ENCODE measurements at places on chromosomes 6 and 20.
A peak's percentile ranks its signal among the peaks of the same experiment; 100 is the strongest.

DNA sequence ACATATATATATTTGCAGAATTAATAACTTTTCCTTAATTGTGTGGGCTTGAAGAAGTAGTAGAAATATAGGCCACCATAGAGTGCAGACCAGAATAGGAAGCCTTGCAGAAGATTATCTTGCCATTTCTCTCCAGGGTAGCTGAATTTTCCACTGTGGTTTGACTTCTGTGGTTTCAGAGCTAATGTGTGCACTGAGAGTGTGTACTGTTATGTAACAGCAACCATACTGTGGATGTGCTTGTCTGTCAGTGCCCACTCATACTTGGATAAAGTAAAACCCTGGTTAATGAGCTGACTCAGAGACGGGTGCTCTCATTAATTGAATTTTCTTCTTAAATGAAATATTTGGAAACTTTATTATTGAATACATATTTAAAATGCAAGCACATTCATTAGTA lies 57.2 kb downstream of the CEP43 start:
- DNase-seq: no peak

DNA sequence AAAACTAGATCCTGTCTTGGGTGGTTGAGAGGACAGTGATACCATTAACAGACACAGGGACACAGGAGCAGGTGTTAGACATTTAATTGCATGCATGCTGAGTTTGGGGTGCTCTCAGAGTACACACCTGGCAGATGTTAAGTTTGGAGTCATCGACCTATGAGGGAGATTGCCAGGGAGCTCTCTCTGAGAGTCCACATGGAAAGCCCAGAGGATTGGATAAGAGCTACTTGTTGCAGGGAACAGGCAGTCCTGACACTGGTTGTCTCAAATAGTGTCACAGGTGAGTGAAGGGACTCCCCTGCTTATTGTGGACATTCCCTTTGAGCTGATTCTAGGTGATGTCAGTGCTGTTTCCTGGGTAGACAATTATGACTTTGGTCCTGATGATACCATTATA lies 3.1 kb downstream of the ATRN start:
- no peak for DNase-seq

GRCh38 chr6:13038741-13039190 lies 289.6 kb downstream of the TBC1D7 start:
- no peak for DNase-seq

DNA sequence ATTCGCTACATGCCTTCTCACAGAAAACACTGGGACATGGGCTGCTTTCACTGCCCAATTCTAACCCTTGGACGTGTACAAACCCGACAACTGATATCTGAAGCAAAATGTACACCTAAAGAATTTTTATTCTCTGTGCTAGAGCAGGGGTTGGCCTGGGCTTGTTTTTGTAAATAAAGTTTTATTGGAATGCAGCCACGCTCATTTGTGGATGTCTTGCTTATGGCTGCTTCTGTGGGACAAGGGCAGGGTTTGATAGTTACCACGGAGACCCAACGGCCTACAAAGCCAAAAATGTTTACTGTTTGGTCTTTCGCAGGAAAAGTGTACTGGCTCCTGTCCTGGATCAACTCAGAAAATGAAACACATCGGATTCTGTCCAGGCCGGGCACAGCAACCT lies 58.1 kb upstream of the APCDD1L start:
- DNase-seq: no peak

DNA sequence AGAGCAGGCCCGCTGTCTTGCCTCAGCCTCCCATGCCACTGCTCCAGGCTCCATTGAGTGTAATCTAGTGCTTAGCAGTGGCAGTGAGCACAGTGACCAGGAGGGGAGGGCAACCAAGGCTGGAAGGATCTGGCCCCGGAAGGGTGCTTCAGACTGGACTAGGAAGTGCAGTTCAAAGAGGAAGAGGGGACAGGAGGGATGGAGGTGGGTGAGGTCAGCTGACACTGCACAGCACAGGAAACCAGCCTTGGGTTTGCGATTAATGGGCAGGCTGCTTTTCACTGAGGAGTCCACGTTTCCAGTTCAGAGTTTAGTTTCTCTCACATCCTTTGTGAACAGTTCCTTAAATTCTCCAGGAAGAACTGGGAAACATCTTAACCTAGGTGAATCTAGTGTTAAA lies 46.9 kb downstream of the CDS2 start:
- no peak for DNase-seq

GRCh38 chr20:2108987-2109386 lies 7.4 kb downstream of the STK35 start:
- DNase-seq: no peak

DNA sequence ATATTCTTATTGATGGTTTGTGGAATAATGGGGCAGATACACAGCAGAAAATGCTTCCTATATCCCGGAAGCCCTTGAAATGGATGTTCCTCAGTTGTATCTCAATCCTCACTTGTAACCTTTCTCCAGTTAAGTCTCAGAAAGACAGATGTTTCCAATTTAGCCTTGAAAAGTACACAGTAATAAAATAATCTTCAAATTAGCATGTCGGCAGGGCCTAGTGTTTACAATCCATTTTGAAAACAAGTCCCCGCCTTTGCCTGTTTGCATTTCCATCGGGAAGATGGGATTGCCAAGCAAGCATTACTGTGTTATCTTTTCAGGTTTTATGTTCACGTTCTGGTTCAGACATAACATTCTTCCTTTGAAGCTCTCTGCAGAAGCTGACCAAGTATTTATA lies 41.5 kb downstream of the SNRNP48 start:
- no peak for DNase-seq

- DNase-seq: no peak
These were observed 132.3 kb downstream of the UNC5CL start for GRCh38 chr6:40906759-40907158.

DNA sequence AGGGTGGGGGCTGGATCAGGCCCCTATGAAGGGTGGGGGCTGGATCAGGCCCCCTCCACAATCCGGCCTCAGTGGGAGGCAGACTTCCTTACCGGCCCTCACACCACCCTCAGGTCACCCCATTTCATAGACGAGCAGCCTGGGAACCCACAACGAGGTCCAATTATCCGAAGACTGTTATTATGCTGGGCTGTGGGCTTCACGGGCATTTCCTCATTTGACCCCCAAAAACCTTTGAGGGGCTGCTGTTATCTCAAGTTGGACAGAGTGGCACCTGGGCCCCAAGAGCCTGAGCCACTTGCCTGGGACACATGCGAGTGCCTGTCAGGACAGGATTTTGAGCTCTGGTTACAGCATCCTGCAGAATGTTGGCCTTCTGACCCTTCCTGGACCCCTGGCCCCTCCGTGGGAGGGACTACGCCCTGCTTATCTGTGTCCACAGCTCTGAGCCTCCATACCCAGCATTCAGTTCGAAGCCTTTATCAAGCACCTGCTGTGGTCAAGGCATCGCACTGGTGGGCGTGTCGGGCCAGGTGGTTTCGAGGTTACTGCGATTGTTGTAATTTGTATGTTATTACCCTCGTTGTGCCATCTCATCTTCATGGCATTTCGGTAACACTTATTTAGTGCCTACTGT lies 34.5 kb upstream of the PCMTD2 start:
- no peak for DNase-seq

DNA sequence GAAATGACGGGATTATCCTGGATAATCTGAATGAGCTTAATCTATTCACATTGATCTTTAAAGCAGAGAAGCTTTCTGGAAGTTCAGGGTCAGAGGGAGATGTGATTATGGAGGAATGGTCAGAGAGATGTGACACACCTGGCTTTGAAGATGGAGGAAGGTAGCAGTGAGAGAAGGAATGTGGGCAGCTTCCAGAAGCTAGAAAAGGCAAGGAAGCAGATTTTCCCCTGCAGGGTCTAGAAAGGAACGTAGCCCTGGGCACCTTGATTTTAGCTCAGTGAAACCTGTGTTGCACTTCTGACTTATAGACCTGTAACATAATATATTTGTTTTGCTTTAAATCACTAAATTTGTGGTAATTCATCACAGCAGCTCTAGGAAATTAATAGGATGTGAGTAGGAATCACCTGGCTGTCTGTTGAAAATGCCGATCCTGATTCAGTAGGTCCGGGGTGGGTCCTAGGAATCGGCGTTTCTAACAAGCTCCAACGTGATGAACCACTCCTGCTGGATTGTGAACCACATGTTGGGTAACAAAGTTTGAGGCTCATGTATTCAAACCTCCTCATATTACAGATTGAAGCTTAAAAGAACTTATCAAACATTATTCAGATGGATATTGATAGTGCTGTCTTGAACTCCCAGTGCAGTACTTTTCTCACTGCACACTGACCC lies 157.0 kb downstream of the GJA1 start:
- no peak for DNase-seq

DNA sequence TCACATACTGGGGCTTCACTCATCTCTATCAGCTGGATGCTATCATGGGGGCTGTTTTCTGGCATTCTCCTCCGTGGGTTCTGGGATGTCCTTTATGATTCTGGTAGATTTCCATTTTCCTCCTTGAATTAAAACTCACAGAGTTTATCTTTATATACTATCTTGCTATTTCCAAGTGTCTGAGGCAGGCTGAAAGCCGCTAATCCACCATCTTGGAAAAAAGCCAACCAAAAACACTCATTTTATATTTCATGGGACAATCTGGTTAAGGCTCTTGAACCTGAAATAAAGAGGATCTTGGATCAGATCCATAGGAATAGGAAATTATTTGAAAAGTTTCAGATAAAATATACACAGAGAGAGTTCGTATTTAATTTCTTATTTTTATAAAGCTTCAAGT lies 86.0 kb downstream of the AFG1L start:
- no peak for DNase-seq

- no peak for DNase-seq
These were observed 160.9 kb downstream of the DTNBP1 start for GRCh38 chr6:15501826-15502445.

DNA sequence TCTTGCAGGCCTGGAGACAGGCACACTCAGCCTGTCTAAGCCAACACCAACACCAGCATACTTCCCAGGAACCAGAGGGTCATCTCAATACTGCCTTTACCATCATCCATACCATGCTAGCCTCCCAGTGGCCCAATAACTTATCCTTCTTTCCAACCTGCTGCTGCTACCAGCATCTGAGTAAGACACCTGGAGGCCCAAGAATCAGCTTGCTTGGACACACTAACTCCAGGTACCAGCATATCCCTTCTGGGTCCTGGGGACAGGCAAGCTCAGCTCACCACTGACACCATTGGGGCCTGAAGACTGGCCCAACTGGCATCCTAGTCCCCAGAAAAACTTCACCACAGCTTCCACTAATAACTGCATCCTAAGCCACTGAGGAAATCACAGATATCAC lies 205.3 kb downstream of the CD109 start:
- DNase-seq: no peak

- DNase-seq: no peak
These were observed 279.9 kb downstream of the SLC35F1 start for GRCh38 chr6:118186672-118187567.

- no peak for DNase-seq
These were observed 331.8 kb downstream of the CDKAL1 start for GRCh38 chr6:20866036-20866435.

DNA sequence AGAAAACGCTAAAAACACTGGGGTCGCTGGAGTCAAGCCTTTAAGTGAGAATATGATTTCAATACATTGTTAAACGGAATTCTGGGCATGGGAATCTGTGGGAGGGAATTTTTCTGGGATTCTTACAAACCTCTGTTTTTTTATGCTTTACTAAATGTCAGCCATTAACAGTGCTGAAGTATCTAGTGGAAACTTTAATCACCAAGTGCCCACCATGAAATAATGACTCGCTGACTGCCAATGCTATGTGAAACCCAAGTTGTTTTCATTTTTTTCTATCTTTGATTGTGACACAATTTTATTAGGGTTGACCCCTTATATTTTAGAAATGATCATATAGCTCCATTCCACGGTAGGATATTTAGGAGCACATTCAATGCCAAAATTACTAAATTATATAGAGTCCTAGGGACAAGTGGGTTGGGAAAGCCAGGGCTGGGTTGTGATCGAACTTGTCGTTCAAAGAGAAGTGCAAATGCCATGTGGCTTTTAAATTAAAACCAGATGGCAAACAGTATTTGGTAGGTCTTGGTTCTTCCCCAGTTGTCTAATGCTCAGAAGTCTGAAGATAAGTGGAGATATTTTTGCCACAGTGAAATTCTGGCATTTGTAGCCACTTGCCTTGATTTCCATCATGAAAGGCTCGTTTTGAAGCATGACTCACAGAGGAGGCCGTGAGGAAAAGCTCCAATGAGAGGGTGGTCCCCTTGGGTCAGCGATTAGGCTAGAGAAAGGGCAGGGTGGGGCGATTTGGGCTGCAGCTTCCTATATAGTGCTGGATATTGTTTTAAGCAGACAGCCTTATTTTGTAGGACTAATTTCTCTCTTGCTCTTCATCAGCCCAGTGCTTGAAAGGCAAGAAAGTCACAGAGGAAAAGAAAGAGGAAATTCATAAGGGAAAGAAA lies 254.4 kb upstream of the JAG1 start:
- no peak for DNase-seq

- DNase-seq: peak; percentile 30
These were observed at the start of gene CDC40 for GRCh38 chr6:110180228-110181008. CDC40 (plus strand) TSS chr6:110180427; CDS start chr6:110180445, 18 bp downstream.

GRCh38 chr6:89111933-89112332 lies 5.9 kb downstream of the SRSF12 start:
- DNase-seq: no peak

DNA sequence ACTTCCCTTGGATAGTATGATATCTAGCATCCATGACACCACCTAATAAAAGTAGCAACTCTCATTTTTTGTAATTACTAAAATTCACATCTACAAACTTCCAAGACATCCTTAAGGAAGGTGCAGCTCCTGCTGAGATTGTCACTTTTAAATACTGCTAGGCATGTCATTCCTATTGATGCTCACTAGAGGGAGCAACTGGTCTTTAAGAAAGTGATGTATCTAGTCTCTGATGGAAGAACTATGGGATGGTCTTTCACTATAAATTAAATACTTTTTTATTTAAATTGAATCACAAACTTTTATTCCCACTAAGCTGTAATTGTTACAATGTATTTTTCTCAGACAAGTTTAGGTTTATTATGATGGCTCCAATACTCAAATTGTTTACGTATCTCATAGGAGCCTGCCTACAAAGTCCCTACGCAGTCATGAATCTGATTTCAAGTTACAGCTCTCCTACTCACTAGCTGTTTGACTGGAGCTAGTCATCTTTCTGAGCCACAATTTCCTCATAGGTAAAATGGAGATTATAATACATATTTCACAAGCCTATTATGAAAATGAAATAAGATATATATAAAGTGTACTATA lies 8.1 kb upstream of the TSPYL1 start:
- DNase-seq: no peak

GRCh38 chr6:111013144-111013915 lies 31.5 kb downstream of the RPF2 start:
- no peak for DNase-seq

- DNase-seq: no peak
These were observed 303.8 kb upstream of the MAN1A1 start for GRCh38 chr6:119653329-119653728.

DNA sequence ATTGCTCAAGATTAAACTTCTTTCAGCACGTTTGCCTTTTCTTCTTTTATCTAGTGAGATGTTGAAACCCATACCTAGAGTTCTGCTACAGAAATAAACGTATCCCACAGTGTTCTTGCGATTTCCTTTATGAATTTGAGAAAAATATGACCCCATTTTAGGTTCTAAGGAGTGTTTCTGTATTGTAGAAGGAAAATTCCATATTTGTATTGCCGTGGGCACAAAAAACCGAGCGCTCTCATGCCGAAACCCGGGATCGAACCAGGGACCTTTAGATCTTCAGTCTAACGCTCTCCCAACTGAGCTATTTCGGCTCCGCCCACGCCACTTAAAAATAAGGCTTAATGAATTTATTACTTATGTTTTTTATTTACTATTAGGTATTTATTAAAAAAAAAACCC lies 23.7 kb downstream of the ZNF311 start:
- DNase-seq: peak; percentile 47

All from stimulated activated CD8-positive, alpha-beta memory T cell treated with anti-CD3 and anti-CD28 coated beads, Interleukin-12 subunit alpha, Interleukin-12 subunit beta, amount 100 ng/mL, for 4 hours (primary cell).